ENCODE measurements at places on chromosomes 13 and 19. TPM values are rescaled to one million over a fixed set of nuclear protein-coding genes. Genes with fewer than 3 reads are reported as not detected.

DNA sequence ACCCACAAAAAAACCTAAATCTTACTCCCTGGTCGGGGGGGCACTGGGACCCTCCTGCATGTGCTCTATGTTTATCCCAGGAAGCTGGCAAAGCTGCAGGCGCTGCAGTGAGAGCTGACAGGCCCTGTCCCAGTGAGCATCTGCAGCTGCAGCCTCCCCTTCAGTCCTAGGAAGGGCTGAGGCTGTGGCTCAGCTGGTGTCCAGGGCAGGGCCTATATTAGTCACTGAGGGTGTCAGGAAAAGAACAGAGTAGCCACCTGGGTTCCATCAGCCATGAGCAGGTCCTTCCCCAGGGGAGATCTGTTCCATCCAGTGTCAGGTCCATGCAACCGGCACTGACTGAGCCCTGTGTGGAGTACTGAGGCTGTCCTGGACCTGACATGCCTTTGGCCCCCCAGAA is 120.5 kb downstream of the TNFRSF19 start:
- no peak for DNase-seq

- no peak for DNase-seq
These were observed 69.1 kb downstream of the RYR1 start for GRCh38 chr19:38502410-38503076.

GRCh38 chr19:39257227-39257626 is 8.6 kb upstream of the IFNL4 start:
- no peak for DNase-seq

DNA sequence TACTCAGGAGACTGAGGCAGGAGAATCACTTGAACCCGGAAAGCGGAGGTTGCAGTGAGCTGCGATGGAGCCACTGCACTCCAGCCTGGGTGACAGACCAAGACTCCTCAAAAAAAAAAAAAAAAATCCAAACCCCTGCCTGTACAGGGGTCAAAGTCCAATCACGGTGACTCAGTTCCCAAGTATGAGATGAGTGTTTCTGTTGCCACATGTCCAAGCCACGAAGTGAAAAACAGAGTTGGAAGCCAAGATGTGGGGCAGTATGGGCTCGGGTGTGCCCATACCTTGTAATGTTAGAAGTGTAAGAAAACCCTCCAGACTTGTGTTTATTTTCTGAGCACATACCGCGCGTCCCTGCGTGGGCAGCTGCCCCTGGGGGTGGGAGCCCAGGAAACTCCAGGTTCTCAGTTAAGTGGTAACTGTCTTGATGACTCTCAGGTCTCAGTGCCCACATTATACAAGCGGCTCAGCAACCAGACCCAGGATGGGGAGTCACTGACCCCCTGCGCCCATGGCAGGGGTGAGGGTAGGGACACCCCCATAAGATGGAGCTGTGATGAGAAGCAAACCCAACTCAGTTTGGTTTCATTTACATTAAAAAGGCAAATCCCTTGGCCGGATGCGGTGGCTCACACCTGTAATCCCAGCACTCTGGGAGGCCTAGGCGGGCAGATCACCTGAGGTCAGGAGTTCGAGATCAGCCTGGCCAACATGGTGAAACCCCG is 1.2 kb upstream of the GPX4 start:
- no peak for DNase-seq

- no peak for DNase-seq
These were observed 243.6 kb upstream of the CSNK1A1L start for GRCh38 chr13:37348916-37349643.

FCER2 gene
- total RNA-seq: 0.94 TPM

ALOX5AP gene
- total RNA-seq: 71.1 TPM

DNA sequence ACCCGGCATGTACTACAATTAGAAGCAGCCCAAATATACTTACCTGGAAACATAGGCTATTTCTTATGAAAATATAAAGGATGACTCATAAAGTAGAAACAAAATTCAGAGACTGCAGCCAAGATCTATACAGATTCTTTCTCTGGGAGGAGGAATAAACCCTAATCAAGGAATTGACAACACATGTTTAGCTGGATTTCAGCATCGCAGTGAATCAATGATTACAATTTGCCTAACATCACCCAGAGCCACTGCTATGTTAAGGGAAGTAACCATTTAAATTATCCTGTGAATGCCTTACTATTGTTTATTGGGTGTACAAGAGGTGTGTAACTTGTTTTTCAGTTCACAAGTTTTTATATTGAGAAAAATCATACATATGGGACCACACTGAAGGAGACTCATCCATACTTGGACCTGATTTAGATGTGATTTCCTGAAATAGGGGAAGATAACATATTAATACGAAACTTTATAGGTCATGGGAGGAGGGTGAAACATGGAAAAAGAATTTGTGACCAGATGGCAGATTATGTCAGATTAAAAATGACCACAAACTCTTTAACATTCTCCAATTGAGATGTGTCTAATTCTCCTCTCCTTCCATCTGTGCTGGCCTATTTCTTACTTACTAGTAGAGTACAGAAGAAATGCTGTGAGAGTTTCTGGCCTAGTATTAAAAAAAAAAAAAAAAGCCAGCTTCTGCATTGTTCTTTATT is 1168.4 kb downstream of the SLITRK1 start:
- DNase-seq: no peak

DNA sequence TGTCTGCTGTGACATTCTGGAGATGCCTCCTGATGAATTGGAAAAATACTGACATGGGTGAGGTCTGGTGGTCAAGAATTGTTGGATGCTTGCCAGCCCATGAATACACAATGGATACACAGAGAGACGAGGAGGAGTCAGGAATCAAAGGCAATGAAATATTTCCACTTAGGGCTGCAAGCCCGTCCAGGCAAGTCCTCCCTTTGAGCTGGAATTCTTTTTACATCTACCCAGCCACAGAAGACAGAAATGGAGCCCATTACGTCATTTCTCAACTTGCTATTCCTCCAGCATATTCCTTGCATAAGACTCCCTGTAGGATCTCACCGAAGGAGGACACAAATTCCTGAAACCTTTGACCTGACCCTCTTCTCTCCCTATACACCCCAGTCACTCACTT is 15.7 kb upstream of the IGFL4 start:
- no peak for DNase-seq

DNA sequence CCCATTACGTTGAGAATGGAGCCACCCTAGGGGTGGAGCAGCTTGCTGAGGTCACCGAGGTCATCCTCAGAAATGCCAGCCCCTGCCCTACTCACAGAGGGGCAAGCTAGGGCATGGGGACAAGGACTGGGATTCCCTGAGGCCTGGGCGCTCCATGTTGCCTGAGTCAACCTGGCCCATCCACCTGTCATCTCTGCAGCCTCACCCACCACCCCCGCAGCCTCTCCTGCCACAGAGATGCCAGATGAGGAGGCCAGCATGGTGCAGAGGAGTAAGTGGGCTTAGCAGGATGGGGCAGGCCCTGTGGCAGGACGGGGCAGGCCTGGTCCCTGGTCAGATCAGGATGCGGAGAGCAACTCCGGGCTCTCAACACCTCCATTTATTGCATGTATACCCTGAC is 9.5 kb downstream of the NKPD1 start:
- no peak for DNase-seq

CLDN10 gene
- total RNA-seq: 0.69 TPM

- DNase-seq: no peak
These were observed 70.4 kb downstream of the CEBPG start for GRCh38 chr19:33443638-33444561.

DNA sequence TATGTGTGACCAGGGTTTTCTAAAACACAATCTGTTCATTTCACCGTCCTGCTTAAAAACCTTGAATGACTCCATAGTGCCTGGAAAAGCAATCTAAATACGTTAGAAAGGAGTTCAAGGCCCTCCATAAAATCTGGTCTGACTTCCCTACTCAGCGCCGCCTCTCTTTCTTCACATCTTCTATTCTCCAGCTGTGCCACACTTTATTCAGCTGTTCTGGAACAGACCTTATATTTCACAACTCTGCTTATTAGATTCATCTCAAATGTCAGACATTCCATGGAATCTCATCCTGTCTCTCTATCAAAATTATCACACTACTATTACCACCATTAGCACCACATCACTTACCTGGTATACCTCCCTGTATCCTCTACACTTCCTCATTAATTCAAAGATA is 19.8 kb upstream of the SPART start:
- no peak for DNase-seq

DNA sequence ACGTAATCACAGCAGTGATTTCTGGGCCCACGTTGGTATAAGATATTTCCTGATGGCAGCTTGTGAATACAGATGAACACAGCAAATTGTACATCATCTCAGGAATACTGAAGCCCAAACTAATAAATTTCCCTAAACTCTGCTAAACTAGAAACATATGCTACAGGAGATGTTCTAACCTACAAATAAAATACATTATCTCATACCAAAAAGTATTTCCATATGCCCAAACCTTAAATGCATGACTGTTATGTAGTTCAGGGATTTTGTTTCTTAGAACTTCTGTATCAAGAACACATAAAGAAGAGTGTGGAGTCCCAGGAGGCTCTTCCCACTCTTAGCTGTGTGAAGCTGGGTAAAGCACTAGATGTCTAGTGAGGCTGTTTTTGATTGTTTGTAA is 138.4 kb downstream of the RFC3 start:
- no peak for DNase-seq

DNA sequence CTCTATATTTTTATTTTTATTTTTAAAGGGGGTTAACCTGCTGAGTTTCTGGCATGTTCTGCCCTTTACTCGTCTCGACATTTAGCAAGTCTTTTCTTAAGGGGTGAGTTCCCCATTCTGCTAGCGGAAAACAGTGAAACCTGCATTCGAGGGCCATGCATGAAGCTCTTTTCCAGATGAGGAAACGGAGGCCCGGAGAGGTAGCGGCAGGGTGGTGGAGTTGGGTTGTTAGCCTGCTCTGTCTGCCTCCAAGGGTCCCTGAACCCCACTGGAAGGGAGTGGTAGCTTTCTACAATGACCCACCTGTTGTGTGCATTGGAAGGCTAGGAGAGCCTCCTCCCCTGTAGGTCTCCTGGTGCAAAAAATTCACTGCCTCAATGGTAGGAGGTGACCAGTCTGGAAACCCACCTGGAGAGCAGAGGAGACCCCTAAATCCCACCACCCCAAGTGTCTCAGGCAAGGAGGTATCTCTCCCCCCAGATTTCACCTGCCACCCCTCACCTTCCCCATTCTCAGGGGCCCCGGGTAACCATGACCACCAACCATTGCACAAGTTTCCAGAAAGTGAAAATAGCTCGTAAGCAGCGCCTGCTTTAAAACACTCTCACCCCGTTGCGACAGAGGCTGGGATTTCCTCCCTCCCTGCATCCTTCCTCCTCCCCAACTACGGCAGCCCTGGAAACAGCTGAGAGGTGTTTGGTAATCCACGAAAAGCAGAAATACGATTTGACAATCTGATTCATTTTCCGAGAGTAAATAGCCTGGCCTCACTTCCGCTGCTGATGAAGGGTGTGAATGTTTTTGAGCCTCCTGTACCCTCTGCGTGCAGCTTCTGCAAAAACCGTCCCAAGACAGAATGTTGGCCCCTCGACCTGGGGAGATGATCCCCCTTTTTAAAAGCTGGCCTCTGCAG is 3.5 kb downstream of the KLF2 start:
- DNase-seq: peak; percentile 66

DNA sequence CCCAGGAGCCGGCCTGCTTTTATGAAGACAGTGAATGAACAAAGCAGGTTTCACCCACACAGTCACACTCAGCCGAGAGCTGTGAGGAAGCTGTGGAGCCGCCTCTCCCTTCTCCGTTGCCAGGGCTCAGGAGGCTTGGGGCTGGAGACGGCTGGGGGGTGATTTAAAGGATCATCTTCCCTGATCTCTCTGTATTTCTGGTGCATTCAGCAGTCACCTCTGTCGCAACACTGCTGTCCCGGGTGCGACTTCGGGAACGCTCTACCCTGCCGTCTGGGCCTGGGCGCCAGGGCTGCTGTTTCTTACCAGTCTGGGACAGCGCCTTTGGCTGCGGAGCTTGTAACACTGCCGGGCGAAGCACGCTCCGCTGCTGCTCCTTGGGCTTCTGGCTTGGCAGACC is 18.1 kb downstream of the CAPS start:
- DNase-seq: no peak

- no peak for DNase-seq
These were observed 3.1 kb upstream of the DACH1 start for GRCh38 chr13:71870100-71870499.

CXCL17 gene
- total RNA-seq: not detected

- no peak for DNase-seq
These were observed 9.4 kb downstream of the RSPH6A start for GRCh38 chr19:45805719-45806118.
